Posterior vena cava (tissue), 2 donors: ENCODE measurements at places on chromosomes 5 and 9. TPM values are rescaled to one million over a fixed set of nuclear protein-coding genes. Genes with fewer than 3 reads are reported as not detected.

DNA sequence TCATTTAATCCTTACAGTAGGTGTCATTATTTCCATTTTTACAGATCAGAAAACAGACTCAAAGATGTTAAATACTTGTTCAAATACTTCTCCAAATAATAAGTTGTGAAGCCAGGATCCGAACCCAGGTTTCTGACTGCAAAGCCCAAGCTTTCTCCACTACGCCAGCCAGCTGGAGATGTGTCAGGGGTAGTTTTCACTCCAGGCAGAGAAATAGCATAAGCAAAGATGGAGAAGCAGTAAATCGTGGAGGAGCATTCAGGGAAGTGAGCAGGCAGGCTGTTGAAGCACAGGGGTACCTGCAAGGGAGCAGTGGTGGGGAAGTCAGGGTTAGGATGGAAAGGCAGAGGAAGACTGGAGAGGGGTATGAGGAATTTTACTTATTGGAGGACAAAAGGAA, 2.9 kb downstream of the TLN1 start:
- no peak for DNase-seq

GRCh38 chr9:111853450-111853827, 43.2 kb upstream of the UGCG start:
- DNase-seq = no peak

- no peak for DNase-seq
These were observed 70.5 kb downstream of the MED27 start for GRCh38 chr9:132008855-132009812.

DNA sequence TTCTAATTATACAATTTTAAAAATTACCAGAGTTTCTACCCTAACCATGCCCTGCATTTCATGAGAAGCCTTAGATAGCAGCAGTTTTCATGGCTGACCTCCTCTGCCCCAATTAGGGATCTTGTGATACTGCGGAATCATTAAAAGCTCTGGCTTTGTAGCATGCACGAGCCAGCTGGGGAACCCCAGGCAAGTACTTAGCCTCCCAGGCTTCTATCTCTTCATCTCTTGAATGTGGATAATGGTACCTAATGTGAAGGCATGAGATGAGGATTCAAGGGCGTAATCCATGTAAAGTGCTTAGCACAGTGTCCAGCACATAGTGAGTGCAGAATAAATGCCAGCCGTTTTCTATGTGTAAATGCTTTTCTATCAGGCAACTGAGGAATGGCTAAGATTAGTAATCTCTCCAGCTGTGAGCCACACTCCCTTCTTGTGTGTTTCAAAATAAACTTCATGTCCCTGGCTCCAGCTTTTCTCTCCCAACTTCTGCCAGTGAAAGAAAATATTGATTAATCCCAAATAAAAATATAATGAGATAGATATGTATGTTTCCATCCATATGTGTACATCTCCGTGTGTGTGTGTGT, 88.4 kb downstream of the APBA1 start:
- DNase-seq = no peak

GRCh38 chr5:96333391-96333790, 99.7 kb downstream of the PCSK1 start:
- no peak for DNase-seq

DNA sequence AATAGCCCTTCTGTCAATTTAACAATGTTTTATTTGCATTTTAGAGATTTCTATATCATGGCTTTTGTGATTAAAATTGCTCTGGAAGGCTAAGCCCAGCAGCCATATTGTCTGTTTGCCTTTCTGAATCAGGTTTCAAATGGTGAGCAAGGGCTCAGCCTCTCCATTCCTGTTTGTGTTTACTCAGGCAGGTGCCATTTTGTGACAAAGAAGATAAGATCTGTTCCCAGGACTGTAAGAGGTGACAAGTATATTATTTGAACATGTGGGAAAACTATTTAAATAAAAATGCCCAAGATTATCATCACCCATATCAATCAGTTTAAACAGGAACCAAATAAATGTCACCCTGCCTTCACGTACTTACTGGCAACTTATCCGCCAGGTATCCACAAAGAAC, 641.3 kb upstream of the KLF4 start:
- DNase-seq = no peak

GRCh38 chr5:42321785-42322184, 101.5 kb upstream of the GHR start:
- no peak for DNase-seq

DNA sequence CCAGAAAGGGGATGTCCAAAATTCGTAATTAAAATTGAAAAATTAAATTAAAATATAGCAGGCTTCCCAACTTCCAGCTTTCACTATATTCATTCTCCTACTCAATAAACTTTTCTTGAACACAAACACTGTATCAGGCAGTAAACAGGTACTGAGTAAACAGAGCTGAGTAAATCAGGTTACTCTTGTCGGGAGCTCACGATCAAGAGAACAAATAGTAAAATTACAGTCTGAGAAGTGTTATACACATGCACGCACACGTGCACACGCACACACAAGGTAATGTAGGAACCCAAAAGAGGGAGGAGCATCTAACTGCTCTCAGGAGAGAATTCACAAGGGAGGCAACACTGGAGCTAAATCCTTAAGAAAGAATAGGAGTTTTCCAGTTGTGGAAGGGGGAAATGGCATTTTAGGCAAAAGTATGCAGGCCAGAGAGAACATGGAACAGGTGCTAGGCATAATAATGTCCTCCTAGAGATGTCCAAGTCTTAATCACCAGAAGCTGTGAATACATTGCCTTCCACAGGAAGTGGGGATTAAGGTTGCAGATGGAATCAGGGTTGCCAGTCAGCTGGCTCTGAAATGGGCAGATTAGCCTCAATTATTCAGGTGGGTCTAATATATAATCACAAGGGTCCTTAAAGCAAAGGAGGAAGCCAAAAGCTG, 598.8 kb upstream of the BRINP1 start:
- DNase-seq = no peak

DNA sequence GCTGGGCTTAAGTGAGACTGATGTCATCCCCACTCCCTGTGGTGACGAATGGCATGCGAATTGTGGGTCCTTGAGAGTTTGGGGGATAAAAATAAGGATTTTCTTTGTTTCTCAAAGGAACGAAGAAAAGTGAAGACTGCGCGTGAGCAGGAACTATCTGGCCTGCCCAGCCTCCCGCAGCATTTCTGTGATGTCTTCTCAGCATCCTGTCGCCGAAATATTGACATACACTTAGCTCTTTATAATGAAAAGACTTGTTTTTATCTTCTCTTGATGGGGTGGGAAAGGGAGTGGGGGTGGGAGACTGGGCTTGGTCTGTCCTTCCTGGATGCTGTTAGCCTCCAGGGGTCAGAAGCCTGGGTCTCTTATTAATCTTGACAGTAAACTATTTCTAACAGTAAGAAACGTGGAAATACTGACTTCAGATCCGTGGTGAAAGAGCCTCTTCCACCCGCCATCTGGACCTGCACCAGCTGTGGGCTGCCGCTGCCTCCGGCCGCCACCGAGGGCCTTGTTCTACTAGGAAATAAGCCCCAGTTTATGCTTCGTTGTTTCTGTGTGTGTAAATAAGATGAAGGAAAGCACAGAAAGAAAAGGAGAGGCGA, 239.6 kb downstream of the FANCC start:
- no peak for DNase-seq

GRCh38 chr9:101711330-101711941, 27.0 kb downstream of the GRIN3A start:
- no peak for DNase-seq

DNA sequence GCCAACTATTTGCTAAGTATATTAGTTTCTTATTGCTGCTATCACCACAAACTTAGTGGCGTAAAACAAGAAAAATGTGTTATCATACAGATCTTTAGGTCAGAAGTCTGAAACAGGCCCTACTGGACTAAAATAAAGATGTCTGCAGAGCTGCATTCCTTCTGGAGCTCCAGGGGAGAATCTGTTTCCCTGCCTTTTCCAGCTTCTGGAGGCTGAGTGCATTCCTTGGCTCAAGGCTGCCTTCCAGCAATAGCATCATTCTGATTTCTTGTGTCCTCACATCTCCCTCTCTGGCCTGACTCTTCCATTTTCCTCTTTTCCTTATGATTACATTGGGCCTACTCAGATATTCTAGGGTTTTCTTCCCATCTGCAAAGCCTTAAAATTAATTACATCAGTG, 15.9 kb downstream of the MAN2A1 start:
- DNase-seq = no peak

DNA sequence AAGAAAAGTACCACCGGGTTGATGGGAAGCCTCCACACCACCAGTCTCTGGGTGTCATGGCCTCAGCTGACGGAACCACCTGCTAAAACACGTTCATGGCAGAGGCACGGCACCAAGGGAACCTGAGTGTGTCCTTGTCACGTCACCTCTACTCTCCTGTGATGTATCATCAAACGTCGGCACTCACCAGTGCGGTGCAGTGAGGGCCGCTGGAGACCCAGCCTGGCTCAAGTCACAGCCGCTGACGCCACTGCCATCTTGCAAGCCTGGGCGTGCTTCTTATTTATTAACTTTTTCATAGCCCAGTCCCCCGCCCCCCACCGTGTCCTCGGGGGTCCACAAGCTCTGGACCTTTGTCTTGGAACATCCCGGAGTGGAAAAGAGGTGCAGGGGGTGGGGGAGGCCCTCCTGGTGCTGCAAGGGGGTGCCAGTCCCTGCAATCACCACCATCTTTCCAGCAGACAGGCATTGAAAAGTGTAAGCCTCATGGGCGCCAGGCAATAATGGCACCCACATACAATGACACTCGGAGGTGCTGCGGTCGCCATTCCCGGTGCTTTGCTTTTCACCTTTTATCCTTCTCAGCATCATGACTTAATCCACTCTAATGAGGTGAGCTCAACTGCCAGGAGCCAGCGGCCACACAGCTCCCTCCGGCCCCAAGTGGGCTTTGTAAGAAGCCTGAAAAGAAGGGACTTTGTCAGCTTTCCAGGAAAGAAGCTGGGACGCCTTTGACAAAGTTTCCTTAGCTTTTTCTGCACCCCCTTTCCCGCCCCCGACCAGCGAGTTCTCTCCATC, 202.3 kb upstream of the IRX1 start:
- no peak for DNase-seq

DNA sequence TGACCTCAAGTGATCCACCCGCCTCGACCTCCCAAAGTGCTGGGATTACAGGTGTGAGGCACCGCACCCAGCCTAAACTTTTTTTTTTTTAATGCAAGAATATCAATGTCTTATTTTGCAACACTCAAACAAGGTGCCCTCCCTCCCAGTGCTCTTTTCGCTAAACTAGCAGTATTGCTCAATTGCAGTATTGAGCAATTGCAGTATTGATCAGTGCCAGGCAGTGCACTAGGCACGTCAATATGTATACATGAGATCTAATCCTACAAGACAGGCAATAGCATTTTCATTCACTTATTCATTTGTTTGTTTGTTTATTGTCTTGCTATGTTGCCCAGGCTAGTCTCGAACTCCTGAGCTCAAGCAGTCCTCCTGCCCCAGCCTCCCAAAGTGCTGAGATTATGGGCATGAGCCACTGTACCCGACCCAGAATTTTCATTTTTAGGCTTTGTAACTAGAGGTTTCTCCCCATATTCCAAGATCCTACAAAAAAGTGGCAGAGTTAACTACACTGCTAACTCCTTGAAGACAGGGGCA, 94.5 kb downstream of the TTLL11 start:
- no peak for DNase-seq

- peak; percentile 88 for DNase-seq
These were observed 4.4 kb upstream of the DCTN4 start for GRCh38 chr5:150763023-150763769.

Gene CNTNAP3
- total RNA-seq = 15.9 TPM

Gene BTNL3
- total RNA-seq = not detected

Gene MAN2A1
- 44.5 TPM for total RNA-seq

Gene FOXD4L5
- not detected for total RNA-seq
